ENCODE measurements at places on chromosomes 11 and 22.

DNA sequence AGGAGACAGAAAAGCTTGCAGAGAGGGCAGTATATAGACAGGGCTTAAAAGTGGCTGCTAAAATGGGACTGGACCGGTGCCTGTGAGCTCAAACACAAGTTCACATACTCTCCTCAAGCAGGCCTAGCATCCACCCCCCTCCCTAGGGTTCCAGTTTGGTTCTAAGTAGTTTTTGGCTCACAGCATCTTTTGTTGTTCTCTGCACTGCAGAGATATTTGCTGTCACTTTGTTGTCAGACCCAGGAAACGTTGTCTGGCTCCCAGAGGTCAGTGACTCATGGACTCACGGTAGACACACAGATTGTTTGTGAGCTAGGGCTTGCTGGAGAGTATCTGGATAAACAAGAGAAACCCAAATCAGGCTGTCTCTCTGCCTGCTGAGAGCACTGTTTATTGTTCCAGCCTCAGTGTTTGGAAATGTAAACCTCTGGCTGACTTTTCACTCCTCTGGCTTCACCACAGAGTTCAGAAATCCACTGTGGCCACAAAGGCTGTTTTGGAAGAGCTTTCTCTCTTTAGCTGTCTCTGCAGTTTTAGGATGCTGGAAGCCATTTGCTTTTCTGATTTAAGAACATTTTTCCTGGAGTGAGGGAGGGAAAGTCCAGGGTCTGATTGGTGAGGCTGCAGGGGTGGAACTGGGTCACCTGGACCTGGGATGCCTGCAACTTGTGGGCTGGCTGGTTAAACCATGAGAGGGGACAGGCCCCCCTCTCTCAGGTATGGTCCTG, 303.7 kb upstream of the PLET1 start:
- no peak for DNase-seq

DNA sequence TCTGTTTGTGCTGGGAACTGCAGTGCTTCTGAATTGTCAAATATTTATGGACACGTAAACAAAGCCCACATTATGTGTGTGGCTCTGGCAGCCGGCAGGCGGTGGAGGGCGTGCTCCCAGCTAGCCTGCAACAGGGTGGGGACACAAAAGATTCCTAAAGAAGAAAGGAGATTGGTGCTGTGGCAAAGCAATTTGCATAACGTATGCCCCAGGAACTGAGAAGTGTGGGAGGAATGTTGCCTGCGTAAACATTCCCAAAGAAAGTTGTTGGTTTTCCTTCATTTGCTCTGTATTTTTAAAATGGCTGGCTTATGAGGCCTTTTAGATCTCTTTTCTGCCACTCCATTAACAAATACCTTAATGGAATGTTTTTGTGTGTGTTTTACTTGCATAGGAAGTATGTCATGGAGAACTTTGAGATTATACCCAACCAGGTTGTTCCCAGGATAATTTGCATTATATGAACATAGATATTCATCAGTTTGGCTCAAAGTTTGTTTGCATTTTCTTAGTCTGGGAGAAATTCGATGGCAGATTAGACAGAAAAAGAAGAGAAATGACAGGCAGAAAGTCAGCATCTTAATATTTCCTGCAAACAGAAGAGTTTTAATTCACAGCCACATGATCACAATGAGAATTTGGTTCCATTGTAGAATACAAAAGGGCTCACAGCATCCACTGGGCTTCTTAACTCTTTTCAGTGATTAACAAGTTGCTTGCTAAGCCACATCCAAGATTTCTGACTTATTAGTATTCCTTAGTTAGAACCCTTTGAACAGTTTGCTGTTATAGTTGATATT, 41.8 kb upstream of the DLAT start:
- no peak for DNase-seq

DNA sequence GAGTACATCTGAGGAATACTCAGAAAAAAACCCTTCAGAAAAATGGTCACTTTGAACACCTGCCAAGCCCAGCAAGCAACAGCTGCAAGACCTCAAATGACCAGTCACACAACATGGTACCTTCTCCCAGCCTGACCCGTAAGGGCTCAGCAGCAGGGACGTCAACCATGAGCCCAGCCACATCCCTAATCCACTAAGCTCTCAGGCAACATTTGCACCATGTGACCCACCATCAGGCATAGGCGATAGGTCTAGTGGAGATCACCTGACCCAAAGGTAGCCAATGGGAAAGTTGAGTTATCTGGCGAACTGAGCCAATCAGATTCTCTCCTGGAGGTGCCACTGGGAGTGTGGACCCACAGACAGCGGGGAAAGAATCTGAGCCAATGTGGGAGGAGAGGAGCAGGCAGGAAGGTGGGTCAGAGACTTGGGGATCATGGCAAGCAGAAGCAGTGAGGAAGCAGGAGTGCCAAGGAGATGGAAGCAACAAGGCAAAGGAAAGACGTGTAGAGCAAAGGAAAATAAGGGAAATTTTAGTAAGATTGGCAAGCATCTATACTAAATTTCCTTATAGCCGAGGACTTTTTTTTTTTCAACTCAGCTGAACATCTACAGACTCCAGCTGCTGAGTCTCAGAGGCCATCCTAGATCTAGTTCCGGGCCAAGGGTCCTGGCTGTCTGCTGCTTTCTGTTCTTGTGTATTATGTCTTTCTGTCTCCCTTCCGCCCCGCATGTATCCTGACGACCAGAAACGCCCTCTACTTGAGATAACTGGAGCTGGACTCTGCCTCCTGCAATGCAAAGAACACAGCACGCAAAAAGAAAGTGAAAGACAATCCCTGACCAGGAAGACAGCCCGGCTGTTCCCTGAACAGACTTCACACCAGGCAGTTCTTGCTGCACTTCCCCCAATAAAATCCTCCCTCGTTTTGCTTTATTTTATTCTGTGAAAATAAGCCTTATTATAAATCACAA, 11.0 kb upstream of the PLAAT2 start:
- DNase-seq, result peak; percentile 9

GRCh38 chr22:18110194-18110953, at the start of gene TUBA8:
TUBA8 (plus strand) TSS chr22:18110809; CDS start chr22:18110866, 57 bp downstream.
- no peak for DNase-seq

GRCh38 chr11:122642971-122643370, 12.6 kb upstream of the UBASH3B start:
- no peak for DNase-seq

DNA sequence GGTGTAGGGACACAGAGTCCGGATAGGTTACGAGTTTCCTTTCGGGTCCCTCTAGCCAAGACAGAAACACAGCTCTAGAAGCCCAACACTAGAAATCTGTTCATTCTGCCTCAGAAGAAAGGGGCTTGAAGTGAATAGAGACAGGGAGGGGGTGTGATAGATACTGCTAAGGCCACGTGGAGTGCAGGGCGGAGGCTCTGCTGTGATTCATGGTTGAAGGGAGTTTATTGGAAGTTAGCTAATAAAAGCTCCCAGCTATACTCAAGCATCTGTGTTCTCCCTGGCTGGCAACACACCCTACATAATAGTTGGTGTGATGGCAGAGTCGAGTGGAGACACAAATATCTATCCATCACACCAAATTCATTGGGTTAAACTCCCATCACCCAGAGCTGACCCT, 337.4 kb downstream of the CADM1 start:
- no peak for DNase-seq

DNA sequence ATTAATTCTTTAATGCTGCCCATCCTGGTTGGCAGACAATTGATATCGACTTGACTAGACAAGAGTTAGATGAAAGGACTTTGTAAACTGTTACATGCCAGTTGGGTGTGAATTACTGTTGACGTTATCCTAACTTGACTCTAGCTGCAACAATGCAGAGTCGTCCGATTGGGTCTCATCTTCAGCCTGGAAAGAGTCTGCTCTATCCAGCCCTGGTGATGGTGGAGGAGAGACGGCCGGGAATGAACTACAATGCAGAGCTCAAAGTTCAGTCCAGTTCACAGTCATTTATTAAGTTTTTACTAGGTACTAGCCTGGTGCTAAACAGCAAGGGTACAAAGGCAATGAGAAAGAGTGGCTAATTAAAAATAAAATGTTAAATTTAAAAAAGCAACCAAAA, 4.9 kb upstream of the SMIM35 start:
- DNase-seq, result no peak

GRCh38 chr11:12871788-12872321, 137.3 kb upstream of the RASSF10 start:
- DNase-seq, result no peak

- no peak for DNase-seq
Measured at GRCh38 chr22:42992886-42993479, 22.0 kb downstream of the PACSIN2 start.

GRCh38 chr11:10524471-10524870, 16.5 kb downstream of the RNF141 start:
- no peak for DNase-seq

DNA sequence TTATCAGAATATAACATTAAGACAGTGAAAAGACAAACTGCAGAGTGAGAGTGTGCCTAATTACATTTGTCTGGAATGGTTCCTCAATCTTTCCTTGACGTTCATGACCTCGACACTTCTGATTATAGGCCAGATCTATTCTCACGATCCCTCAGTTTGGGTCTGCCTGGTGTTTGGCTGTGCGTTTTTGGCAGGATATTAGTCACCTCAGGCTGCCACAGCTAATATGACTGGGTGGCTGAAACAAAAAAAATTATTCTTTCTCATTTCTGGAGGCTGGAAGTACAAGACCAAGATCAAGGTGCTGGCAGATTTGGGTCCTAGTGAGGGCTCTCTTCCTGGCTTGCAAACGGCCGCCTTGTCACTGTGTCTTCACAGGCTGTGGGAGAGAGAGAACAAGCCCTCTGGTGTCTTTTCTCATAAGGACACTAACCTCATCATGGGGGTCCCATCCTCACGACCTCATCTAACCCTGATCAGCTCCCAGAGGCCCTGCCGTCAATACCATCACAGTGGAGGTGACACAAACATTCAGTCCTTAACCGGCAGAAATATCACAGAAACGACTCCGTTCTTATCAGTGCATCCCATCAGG, 23.2 kb downstream of the IFITM10 start:
- no peak for DNase-seq

DNA sequence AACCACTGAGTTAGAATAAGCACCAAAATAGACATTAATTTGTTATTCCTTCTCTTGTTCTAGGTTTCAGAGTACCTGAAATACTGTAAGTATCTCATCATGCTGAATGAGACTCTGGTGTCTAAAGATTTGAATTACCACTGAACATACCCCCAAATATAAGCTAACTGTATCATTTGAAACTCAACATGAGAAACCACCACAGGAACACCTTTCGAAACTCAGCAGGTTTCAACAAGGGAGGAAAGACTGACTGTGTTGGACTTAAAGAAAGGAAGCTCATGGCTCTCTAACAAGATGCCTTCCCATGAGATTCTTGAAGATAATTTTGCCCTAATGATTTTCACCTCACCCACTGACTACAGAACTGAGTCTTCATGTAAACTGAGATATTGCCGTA, 37.0 kb downstream of the PRCP start:
- DNase-seq, result no peak

- DNase-seq, result no peak
Measured at GRCh38 chr11:82671451-82671850, 62.2 kb downstream of the FAM181B start.

- peak; percentile 39 for DNase-seq
Measured at GRCh38 chr11:93541884-93542810, 1.0 kb downstream of the SMCO4 start.

- no peak for DNase-seq
Measured at GRCh38 chr11:69357458-69358397, 63.8 kb downstream of the MYEOV start.

DNA sequence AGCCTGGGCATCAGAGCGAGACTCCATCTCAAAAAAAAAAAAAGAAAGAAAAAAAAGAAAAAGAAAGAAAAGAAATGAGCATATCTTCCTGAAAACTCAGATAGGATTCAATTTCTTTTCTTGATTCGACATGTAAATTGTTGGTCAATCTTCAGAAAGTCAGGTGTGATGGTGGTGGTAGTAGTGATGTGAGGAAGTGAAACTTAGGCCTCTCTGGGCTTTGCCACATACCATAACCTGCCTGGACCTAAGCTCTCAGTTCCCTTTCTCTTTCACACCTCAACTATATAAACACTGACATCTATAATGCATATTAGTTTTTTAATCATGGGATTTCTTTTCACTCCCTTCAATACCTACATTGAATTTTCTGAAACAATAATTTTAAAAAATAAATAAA, 98.0 kb upstream of the TBCEL start:
- no peak for DNase-seq

DNA sequence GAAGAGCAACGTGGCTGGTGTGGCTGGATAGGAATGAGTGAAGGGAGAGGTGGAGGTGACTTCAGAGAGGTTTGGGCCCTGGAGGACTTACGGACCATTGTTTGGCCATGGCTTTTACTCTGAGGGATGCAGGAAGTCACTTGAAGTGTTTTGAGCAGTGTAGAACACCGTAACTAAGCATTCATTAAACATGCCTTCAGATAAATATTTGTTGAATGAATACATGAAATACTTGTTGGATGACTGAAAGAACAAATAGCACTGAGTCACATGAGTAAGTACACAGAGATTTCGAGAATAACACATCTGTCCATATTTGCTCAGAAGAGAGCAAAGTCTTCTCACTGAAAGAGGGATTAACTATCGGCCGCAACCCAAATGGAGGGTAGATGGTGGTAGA, 182.7 kb upstream of the SNX19 start:
- DNase-seq, result no peak

GRCh38 chr11:66291706-66292542, at the start of gene TMEM151A:
TMEM151A (plus strand) TSS chr11:66291894; CDS start chr11:66292014, 120 bp downstream.
- no peak for DNase-seq

DNA sequence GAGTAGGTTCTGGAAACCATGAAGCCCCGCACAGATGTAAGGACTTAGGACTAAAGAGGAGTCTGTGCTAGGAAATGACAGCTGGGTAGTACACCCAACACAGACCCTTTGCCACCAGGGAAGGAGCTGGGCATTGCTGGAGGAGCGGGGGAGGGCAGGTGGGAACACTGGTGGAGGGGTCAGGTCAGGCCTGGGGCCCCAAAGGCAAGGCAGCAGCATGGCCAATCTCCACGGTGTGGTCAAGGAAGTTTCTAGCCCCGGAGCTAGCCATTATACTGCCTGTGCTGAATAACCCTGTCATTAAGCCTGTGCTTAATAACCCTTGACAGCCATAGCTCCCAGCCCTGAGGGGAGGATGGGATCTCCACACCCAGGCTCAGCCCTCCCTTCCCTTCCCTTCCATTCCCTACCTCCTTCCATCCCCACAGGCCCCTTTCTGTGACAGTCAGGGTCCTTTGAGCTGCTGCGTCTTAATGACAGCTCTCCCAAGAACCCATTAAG, 2.1 kb downstream of the TMPRSS4 start:
- DNase-seq, result no peak

DNA sequence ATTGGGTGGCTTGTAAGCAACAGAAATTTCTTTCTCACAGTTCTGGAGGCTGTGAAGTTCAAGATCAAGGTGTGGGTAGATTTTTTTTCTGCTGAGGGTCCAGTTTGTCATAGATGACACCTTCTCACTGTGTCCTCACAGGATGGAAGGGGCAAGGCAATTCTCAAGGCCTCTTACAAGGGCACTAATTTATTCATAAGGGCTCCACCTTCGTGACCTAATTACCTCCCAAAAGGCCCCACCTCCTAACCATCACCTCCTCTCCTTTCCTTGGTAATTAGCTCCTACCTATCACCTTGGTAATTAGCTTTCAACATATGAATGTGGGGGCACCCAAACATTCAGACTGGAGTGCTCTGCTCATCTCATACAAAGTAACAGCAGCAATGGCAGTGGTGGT, 92.3 kb upstream of the CD44 start:
- DNase-seq, result peak; percentile 25

GRCh38 chr11:13666708-13667107, 1.8 kb upstream of the FAR1 start:
- no peak for DNase-seq

- no peak for DNase-seq
Measured at GRCh38 chr11:75602951-75603350, 40.9 kb downstream of the SERPINH1 start.

- DNase-seq, result no peak
Measured at GRCh38 chr11:27991736-27992135, 116.2 kb downstream of the KIF18A start.

All from central memory CD4-positive, alpha-beta T cell (primary cell).